Fibroblast of skin of left biceps (primary cell): ENCODE measurements at places on chromosomes 7 and 10.

GRCh38 chr10:103921750-103922195 is 3.8 kb upstream of the STN1 start:
- DNase-seq, result no peak

DNA sequence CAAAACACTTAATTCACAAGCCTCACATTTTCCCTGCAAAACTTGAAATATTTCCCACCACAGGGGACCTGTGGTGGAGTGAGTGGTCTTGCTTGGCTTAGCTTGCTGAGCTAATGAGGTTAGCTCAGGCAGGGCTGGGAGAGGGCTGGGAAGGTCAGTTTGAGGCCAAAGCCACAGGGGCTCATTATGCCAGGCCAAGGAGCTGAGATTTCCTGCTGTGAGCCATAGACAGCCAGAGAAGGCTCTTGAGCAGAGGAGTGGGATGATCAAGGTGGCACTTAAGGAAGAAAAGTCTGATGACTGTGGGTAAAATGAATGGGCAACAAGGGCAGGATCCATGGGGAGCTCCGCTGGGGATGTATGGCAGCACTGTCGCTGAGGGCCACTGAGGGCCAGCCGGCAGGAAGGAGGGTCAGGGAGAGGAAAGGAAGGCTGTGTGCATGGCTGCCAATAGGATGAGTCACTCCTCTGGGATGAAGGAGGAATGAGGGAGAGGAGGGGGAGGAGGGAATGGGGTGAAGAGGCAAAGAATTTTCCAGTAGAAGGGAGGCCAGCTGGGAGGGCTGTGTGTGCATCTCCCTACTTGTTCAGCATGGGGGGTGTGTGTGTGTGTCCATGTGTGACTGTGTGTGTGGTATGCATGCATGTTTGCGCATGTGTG is 18.7 kb upstream of the ZNF488 start:
- peak; percentile 74 for DNase-seq

GRCh38 chr7:103547451-103548284 is 101.7 kb upstream of the SLC26A5 start:
- DNase-seq, result no peak

- no peak for DNase-seq
These were observed 132.0 kb upstream of the AKR1E2 start for GRCh38 chr10:4693967-4694366.

GRCh38 chr7:23598296-23598695 is 1.1 kb downstream of the CCDC126 start:
- DNase-seq, result no peak

DNA sequence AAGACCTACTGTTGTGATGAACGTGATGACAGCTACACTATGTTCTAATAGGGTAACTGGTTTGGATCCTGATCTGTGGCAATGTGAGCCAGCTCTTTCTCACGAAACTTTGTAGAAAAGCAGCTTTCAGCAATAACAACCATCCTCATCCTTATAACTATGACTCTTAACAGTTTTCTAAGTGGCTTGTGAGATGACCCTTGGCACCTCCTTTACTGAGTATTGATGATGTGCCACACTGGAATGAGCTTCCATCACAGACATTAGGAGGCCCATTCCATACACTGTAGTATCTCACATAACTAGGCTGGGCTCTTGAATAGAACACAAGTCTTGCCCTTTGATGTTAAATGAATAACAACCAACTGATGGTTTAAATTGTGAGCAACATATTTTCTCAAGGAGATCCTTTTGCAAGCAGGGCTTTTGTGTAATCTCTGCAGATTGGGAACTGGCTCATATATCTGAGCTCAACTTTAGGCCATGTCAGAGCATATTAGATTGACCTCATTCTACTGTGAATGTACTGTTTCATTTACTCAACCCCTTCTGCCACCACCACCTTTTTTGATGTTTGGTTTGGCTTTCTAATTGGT is 46.4 kb downstream of the MYPN start:
- no peak for DNase-seq

GRCh38 chr10:97059006-97059871 is 126.5 kb downstream of the SLIT1 start:
- DNase-seq, result no peak

DNA sequence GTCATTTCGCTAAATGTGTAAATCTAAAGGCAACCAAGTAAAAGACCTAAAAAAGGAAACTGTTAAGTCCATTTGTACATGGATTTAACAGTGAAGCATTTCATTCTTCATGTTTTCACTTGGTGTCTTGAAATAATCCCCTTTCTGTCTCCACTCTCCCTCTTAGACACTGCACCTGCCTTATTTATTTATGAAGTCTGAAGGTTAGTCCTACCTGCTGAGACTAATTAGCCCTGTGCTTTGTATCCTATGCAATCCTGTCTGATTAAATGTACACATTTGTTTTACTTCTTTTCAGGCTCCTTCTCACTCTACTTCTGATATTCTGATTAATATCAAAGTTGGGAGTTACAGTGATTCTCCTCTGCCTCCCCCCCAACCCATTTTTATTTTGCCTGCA is 1.9 kb upstream of the TCF7L2 start:
- no peak for DNase-seq

DNA sequence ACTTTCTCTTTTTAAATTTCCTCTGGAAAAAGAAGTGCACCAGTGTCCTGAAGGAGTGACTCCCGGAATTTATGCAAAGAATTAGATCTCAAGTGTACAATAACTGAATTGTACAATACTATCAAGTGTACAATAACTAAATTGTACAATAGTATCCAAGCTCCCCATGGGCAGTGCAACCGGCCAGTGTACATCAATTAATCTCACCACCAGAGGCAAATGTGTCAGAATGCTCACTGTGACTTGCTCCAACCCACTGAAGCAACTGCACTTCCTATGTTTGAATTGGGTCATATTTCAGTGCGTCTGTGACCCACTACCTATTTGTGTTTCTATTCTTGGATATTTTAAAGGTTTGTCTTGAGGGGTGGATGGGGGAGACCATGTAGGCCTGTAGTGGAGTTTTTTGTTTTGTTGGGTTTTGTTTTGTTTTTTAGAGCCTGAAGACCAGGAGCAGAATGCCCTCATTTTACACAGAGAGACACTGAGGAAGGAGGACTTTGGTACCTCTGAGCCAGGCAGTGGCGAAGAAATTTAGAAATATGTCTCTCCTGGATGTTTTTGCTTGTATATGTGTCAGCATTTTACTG is 78.5 kb upstream of the CTTNBP2 start:
- DNase-seq, result no peak

DNA sequence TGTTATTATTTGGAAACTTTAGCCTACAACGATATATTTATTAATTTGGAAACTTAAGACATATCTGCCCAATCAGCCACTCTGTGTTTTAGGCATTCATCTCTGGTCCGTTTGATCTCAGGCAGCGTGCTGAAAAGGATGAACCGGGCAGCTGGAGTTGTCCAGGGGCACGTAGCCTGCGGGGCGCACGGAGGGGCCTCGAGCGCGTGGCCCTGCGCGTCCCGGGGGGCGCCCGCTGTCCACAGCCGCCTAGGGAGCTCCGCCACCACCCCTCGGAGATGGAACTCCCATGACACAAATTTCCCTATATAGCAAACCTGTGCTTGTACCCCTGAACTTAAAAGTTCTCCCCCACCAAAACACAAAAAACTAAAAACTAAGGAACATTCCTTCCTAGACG is 24.3 kb upstream of the MKI67 start:
- no peak for DNase-seq

DNA sequence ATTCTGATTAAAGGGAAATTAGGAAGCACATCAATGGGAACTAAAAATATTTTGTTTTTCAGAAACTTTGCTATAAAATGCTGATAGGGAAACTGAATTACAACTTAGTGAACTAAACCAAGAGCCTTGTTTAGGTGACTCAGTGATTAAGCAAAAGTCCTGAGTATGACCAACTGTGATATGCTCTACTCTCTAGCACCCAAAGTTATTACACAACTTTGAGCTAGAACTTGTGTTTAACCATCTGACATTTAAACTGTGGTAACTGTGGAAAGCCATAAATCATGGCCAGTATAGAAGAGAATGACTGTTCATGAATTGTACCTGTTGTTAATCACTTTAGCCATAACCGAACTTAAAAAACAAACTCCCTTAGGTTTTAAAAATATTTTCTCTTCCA is 127.4 kb downstream of the ZNF365 start:
- no peak for DNase-seq

DNA sequence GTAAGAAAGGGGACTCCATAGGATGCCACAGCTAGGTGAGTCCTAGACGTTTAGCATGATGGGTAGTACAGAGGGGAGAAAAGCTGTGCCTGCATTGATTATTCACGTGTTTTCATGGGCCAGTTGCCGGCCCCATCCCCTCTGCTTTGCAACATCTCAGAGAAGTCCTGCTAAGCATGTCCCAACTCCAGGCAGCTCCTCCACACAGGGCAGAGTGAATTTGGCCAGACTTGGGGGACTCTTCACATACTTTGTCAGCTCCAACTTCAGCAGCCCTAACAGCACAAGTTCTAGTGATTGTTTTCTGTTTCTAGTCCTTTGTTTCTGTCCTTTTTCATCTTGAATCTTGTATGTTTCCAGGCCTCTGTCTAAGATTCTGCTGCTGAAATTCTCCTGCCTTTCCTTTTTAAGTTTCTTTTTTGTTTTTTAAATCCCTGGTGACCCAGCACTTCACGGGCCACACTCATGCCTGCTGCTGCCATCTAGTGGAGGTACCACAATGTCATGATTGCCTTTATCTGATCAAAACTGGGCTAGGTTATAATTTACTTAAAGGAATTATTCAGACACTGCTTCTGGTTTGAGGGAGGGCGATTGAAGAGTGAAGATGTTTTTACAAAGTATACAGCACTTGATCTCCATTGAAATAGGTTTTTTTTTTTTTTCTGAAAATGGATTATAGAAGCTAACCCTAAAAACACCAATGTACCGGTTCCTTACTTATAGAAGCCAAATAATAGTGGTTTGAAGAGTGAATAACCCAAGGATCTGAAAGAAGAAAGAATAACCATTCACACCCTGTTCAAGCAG is 276.9 kb downstream of the CSTF2T start:
- peak; percentile 38 for DNase-seq

GRCh38 chr7:116834815-116835504 is 27.4 kb upstream of the CAPZA2 start:
- DNase-seq, result no peak

DNA sequence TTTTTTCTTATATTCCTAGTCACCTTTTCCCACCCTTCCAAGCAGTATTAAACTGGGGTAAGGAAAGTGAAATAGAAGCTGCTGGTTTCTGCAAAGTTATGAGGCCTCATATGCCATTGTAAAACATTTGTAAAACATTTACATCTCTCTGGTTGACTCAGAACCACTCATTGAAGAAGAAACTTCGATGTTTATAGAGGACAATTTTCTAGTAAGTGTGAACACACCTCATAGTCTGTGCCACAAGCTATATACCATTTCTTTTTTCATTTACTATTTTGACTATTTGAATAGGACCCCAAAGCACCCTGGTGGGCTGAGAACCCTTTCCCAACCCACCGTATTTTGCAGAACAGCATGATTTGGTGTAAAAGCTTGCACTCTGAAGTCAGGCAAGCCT is 12.9 kb upstream of the ITGB1 start:
- no peak for DNase-seq

DNA sequence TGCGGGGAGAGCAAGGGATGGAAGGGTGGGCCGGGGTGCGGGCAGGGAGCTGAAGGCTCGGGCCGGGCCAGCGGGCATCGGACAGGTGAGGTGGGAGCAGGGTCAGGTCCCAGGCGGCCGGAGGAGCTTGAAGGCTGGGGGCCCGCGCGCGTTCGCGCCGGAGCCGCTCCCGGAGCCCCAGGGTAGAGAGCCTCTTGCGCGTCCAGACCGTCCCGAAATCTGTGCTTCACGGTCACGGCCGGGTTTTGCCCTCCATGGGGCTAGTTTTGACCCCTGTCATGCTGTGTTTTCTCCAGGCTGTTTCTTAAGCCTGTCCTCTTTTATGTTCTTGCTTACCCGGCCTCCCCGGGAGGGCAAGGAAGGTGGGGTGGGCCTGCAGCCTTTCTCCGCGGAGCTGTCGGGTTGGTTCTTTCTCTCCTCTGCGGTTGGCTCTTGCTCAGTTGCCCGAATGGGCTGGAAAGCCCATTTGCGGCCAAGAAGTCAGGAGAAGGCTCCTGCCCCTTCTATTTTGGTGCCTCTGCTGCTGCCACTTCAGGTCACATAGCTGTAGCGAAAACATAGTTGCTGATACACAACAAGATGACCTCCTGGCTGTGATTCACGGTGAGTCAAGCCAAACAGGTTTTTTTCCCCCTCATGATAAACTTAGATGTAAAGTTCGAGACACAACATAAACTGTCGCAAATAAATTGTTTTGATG is 650 bp downstream of the UBE2D1 start:
- no peak for DNase-seq

- DNase-seq, result no peak
These were observed 176.0 kb upstream of the MYO3A start for GRCh38 chr10:25758041-25758457.

- no peak for DNase-seq
These were observed 315.0 kb downstream of the GRID1 start for GRCh38 chr10:86051586-86051985.

DNA sequence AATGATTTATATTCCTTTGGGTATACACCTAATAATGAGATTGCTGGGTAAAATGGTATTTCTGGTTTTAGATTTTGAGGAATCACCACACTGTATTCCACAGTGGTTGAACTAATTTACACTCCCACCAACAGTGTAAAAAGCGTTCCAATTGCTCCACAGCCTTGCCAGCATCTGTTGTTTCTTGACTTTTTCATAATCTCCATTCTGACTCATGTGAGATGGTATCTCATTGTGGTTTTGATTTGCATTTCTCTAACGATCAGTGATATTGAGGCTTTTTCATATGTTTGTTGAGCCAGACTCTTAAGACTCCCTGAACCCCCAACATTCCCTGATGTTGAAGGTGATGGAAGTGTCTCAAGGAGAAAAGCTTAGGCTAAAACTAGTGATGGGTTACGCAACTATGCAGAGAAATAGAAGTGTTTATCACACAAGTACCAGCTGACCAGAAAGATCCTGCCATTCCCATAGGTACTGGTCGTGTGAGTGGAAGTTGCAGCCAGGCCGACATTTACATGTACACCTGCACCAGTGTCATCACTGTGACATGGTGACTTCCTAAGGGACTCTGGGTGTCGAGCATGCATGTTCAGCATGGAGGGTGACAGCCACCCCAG is 711.2 kb upstream of the NRP1 start:
- DNase-seq, result peak; percentile 59

DNA sequence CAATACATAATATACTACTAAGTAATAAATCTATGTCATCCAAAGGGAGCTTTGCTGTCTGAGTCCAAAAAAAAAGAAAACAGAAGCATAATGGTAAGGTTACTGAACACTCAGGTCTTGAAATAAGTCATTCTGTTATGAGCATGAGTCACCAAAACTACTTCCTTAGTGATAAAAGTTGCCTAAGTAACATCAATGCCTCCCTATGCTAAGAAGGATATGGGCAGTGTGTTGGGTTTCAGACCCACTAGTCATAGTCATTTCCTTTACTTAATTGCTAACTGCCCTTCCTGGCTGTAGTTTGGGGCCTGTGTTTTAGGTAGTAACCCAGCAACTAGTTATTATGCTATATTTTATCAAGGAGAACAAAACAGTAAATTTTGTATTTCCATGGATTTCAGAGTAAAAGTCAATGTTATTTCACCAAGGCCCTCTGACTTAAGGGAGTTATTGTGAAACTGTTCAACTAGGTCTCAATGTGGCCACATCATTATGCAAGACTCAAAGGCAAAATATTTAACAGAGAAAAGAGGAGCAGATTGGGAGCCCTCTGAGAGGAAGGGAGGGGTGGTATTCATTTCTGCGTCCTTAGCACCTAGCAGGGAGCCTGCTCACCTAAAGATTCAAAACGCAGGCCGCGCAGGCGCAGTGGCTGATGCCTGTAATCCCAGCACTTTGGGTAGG is 11.7 kb upstream of the VIM start:
- peak; percentile 90 for DNase-seq
